ENCODE measurements at places on chromosomes 5 and 9.
A peak's percentile ranks its signal among the peaks of the same experiment; 100 is the strongest.

DNA sequence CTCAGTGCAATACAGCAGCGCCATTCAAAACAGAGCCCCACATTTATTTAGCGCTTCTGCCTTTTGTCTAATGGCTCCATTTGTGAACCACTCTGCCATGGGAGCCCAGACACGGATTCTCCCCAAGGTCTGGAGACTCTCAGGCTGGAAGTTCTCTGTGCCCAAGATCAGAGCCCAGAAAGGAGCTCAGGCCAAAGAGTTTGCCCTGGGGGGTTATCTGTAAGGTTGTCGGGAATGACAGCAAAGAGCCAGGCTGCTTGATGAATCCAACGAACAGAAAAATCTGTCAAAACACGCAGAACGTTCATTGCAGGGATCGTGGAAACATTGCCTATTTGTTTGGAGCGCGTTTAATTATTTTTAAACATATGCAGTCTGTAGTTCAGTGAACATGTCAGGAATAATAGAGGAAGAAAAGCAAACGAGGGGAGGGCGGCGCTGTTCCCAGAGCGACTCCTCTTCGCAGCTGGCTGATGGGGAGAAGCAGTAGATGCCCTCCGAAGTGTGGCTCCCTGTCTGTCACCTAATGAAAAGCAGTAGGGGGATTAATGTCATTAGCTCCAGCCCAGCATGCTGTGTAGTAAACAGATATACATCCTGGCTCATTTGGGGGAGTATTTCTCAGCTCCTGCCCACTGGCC, 464.9 kb upstream of the MPDZ start:
- no peak for DNase-seq

GRCh38 chr5:94969174-94969573, 315.7 kb downstream of the MCTP1 start:
- DNase-seq = peak; percentile 44

GRCh38 chr5:93644760-93645159, 61.7 kb downstream of the NR2F1 start:
- DNase-seq = no peak

GRCh38 chr9:109789556-109789955, 9.6 kb downstream of the PALM2AKAP2 start:
- DNase-seq = no peak

- DNase-seq = no peak
Observed at GRCh38 chr9:94692601-94693000, 33.9 kb upstream of the AOPEP start.

DNA sequence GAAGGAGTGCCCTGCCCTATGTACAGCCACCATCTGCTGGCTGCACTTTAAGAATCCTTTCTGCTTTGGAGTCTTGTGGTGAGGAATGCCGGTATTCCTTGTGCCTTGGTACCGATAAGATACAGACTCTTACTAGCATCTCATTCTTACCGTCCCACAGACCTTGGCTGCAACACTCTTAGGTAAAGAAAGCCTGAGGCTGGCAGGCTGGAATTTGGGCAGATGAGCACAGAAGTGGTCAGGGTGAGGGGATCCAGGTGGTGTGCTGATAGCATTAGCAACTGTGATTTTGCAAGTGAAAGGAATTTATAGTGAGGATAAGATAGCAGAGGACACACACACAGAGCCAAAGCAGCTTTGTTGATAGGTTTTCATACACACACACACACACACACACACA, 198.1 kb downstream of the ENC1 start:
- peak; percentile 56 for DNase-seq

- no peak for DNase-seq
Observed at GRCh38 chr9:94826044-94826443, 99.5 kb downstream of the AOPEP start.

- peak; percentile 7 for DNase-seq
Observed at GRCh38 chr9:138066049-138066448, 188.5 kb downstream of the CACNA1B start.

DNA sequence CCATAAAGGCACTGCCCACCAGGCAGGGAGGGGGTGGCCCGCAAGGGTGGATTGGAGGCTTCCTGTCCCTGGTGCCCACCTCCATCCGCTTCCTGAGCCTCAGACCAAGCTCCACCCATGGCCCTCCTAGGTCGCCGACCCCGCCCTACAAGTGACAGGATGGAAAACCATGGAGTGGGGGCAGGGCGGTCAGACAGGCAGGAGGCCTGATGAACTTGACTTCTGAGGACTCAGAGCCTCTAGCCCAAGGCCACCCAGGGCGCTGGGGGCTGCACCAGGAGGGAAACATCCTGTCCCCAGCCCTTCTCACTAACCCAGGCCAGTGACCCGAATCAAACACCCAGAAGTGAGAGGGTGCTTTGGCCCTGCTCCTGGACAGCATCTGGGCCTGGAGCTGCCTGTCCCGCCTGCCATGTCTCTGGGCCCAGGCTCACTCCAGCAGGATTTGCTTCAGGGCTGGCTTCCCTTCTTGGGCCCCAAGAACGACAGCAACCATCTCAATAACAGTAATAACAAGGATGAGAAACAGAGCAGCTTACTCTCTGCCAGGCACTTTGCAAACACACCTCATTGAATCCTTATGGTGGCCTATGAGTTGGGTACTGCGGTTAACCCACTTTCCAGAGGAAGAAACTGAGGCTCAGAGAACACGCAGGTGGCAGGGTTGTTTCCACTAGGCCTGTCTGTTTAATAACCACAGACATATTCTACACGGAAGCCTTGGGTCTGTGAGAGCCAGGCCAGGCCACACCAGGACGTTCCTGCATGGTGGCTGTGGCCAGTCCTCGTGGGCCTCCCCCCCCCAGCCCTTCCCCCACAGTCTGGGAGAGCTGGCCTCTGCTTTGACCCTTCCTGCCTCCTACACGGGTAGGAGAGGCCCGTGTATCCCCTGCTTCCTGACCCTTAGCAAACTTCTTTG, 4.4 kb upstream of the ST6GALNAC6 start:
- no peak for DNase-seq

- DNase-seq = no peak
Observed at GRCh38 chr5:75567710-75568109, 43.5 kb upstream of the ANKDD1B start.

All from NCI-H524 (cell line).